ENCODE measurements at places on chromosomes 6 and 20.

DNA sequence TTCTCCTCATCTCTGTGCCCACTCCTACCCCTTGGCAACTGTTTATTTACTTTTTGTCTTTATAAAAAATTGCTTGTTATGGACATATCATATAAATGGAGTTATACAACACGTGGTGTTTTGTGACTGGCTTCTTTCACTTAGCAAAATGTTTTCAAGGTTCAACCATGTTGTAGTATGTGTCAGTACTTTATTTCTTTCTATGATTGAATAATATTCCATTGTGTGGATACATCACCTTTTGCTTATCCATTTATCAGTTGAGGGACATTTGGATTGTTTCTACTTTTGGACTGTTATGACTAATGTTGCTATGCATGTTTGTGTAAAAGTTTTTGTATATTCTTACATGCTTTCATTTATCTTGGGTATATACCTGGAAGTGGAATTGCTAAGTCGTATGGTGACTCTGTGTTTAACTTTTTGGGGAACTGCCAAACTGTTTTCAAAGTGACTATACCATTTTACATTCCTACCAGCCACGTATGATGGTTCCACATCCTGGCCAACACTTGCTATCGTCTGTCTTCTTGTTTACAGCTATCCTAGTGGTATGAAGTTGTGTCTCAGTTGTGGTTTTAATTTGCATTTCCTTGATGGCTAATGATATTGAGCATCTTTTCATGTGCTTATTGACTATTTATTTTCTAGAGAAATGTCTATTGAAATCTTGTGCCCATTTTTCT, 84.4 kb downstream of the SLX4IP start:
- DNase-seq, result peak; percentile 61

- DNase-seq, result no peak
These were observed 126.5 kb upstream of the HDGFL1 start for GRCh38 chr6:22442826-22443225.

DNA sequence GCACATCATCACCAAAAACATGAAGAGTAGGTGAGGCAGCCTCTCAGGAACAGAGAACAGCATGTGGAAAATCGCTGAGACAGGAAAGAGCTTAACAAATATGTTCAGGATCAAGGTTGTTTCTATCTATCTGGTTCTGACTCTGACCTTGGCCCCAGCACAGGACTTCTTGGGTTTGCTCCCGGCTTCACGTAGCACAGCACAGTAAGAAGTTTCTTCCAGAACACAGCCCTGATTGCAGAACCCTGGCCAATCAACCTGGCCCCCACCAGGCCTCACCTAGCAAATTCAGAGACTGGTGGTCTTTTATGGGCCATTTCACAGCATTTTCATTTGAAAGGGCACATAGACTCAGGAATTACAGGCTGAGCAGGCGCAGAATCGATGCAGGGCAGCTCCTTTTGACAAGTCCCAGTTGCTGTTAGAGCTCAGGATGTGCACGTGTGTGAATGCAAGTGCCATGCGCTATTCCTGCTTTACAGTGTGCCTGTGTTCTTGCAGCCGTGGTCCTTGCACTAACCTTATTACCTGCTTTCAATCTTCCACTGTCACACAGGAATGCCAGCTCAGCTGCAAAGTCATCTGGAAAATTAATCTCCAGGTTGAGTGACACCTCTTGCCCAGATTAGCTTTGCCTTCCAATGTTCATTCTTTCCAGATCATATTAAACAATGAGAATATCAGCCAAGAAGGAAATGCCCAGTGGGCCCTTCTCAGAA, 100.5 kb upstream of the SLC2A12 start:
- DNase-seq, result no peak

- DNase-seq, result no peak
These were observed 311.9 kb upstream of the MAP3K7 start for GRCh38 chr6:90898763-90899162.

DNA sequence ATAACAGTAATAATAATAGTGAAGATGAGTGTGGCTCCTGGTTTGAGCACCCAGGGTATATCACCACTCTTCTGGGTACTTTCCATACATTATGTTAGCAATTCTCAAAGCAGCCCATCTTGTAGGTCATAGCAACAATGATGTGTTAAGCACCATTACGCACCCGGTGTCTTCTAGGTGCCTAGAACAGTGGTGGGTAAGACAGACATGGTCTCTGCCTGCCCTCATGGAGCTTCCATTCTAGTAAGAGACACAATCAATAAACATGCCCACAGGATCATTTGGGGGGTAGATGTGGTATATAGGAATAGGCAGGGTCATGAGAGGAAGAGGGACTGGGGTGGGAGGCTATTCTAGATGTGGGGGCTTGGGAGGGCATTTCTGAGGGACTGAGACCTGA, 21.0 kb upstream of the OCSTAMP start:
- no peak for DNase-seq

GRCh38 chr6:17556014-17556413, 44.1 kb upstream of the FAM8A1 start:
- no peak for DNase-seq

- no peak for DNase-seq
These were observed 31.6 kb downstream of the PSMG4 start for GRCh38 chr6:3290149-3290930.

- DNase-seq, result peak; percentile 65
These were observed 6.0 kb downstream of the LHFPL5 start for GRCh38 chr6:35810971-35811698.

GRCh38 chr6:89289710-89290109, 25.4 kb downstream of the GABRR2 start:
- no peak for DNase-seq

- no peak for DNase-seq
These were observed 83.4 kb downstream of the ZNF217 start for GRCh38 chr20:53510262-53510661.

- no peak for DNase-seq
These were observed 134.0 kb downstream of the FNDC1 start for GRCh38 chr6:159303159-159303558.

- no peak for DNase-seq
These were observed 379.7 kb downstream of the CDH4 start for GRCh38 chr20:61631751-61632150.

DNA sequence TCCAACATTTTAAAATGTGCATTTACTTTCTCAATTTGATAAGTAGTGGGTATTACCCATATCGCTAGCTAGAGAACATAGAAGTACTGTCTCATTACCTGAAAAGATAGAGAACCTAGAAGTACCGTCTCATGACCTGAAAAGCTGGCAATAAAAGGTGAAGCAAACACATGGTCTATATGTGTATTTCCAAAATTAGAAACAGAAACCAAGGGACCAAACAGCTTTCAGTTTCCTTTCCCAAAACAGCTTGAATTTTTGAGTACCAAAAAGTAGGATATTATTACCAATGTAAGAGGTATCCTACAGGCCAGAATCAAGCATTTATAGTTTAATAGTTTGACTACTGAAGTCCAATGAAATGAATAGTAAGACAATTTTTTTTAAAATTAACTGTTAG, 77.2 kb downstream of the KIF13A start:
- no peak for DNase-seq

DNA sequence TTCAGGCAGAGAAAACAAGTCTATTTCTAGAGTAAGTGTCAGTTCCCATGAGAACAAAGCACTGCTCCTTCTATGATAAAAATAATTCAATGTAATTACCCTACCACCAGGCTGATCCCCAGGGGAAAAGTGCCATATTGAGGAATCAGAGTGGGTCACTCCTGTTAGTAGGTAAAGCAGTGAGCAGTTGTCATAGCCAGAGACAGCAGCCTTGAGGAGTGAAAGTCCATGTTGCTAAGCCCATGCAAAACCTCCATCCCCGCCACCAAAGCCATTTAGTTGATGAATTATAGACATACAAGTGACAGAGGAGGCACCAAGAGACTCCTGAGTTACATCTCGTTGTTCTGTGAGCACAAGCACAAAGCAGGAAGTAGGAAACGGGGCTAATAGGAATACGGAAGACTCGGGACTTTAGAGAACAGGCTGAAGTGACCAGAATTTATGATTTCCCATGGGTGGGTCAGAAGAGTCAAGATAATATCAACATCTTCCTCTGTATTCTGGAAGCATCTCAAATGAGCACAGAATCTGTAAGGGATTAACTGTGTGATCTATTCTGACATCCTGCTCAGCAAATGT, 197.9 kb downstream of the MAFB start:
- DNase-seq, result no peak

DNA sequence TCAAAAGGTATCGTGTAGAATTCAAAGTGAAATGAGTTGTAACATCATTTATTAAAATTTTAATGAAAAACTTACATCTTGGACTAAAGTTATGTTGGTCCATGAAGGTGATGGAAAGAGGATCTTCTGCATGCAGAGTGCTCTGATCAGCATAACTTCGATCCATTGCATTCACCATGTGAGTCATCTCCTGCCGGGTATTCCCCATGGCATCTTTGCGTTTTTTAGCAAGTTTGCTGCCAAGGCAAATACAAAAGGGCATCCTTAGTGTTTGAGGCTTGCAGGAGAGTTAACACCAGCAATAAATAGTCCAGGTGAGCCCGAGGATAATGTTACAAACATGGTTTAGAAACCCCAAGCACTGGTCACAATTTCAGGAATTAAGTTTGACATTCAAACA, 104.2 kb upstream of the THEMIS start:
- DNase-seq, result no peak

DNA sequence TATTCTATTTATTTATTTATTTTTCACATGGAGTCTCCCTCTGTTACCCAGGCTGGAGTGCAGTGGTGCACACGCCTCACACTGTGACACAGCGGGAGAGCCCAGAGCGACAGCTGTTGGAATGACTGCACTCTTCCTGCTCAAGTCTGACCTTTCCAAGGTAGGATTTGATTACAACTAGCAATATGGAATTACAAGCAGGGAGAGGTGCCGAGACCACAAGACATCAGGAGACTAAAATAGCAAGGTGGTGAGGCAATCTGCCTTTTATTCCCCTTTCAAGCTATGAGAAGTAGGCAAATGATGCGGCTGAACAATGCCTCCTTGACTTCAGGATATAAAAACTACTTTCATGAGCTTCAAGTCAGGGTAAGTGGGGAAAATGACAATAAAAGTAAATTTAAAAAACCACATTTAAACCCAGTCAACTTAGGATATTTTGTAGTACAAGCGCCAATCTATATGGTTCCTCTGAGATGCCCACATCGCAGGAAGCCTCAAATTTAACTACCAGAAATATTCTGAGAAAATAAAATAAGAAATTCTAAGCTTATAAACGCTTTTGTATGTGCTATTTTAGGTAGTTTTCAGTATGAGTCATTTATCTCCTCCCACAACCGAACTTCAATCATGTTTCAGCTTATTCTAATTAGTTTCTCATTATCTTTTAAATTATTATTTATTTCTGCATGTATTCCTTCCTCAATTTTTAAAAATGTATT, 146.9 kb upstream of the SGK1 start:
- DNase-seq, result peak; percentile 95

DNA sequence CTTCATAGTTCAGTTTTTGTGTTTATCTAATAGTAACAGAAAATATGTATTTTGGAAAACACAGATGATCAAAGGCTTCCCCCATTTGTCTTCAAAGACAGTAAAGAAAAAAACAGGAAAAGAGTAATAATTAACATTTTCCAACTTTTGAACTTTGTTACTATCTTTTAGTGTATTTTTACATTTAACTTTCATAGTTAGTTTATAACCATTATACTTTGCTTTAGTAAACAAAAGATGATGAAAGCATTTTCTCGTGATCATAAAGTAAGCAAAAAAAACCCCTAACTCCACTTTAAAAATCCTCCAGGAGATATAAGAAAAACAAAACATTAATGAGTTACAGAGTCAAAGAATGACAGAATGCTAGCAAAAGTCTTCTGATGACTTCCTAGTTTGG, 13.6 kb upstream of the GPRC6A start:
- DNase-seq, result no peak

DNA sequence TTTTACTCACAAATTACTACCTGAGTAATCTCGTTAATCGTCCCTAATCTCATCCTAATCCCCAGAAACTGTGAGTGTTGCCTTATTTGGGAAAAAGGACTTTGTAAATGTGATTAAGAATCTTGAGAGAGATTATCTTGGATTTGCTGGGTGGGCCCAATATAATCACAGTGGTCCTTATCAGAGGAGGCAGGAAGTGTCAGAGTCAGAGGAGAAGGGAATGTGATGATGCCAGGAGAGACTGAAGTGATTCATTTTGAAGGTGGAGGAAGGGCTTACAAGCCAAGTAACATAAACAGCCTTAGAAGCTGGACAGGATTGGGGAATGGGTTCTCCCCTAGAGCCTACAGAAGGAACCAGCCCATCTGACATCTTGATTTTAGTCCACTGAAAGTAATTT, 16.7 kb downstream of the RPP21 start:
- DNase-seq, result no peak

DNA sequence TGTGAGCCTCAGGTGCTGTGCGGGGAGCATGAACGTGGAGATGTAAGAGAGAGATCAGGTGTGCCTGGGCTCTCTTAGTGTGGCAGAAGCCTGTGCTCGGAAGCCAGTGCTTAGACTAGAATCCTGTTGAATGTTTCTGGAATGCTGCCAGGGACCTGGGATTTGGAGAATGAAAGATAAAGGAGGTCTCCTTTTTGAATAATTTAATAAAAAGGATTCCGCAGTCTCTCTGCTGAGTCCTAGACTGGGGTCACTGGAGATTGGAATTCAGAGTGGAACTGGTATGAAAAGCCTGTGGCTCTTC, 18.8 kb upstream of the EFCAB8 start:
- DNase-seq, result no peak

- DNase-seq, result no peak
These were observed 13.2 kb upstream of the SERINC1 start for GRCh38 chr6:122484760-122485159.

DNA sequence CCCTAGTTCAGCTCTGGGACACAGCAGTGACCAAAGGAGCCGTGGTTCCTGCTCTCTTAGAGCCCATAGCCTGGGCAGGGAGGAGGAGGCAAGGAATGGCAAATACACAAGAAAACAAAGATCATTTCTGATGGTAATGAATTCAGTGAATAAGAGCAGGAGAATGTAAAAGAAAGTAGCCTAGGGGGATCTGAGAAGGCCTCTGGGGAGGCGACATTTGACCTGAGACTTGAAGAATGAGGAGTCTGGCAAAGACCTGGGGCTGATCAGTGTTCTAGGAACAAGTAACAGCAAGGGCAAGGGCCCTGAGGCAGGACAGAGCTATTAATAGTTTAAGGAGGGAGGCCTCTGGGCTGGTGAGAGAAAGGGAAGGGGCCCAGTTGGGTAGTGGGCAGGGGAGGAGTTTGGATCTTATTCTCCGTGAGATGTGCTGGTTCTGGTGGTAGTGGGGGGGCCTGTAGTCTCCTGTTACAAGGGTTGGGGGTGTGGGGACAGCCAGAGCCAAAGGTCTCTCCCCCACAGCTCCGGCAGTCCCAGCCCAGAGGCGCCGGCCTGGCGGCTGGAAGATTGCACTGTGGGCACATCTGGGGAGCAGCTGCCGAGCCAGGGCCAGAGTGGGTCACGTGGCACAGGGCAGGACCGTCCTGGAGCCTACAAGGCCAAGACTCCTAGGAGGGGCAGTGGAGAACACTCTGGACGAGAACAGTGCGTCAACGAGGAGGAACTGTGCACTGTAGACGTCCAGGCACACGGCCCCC, 9.3 kb upstream of the ID1 start:
- DNase-seq, result no peak
